ENCODE measurements at places on chromosomes 3 and 15.

- ATAC-seq, result peak; percentile 73
Measured at GRCh38 chr15:70318594-70319465, 221.1 kb upstream of the TLE3 start.

GRCh38 chr3:160006282-160007163, 17.9 kb downstream of the IL12A start:
- peak; percentile 96 for ATAC-seq

DNA sequence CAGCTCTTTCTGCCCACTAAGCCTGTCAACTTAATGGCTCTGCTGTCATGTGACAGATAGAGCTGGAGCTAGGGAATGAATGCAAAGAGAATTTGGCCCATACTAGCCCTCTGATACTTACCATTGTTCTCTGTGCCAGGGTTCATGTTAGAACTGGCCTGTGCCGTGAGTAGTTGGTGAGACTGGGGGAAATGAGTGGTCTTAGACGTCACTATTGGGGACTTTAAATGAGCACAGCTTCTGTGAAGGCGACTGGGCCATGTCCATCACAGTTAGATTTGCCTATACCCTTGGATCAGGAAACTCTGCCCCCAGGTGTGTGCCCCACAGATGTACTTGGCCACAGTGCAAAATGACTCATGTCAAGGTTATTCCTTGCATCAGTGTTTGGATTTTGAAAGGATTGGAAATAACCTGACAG, 124.9 kb downstream of the PTPRG start:
- peak; percentile 25 for ATAC-seq

- no peak for ATAC-seq
Measured at GRCh38 chr15:79948095-79948695, 22.8 kb downstream of the BCL2A1 start.

GRCh38 chr3:194985031-194985578, 285.9 kb downstream of the XXYLT1 start:
- ATAC-seq, result no peak

- no peak for ATAC-seq
Measured at GRCh38 chr3:87336761-87337160, 60.4 kb upstream of the POU1F1 start.

- ATAC-seq, result no peak
Measured at GRCh38 chr3:28791713-28792255, 443.2 kb upstream of the AZI2 start.

GRCh38 chr3:166721466-166721865, 658.6 kb downstream of the ZBBX start:
- ATAC-seq, result no peak

- no peak for ATAC-seq
Measured at GRCh38 chr3:4693620-4694019, 200.5 kb downstream of the ITPR1 start.

DNA sequence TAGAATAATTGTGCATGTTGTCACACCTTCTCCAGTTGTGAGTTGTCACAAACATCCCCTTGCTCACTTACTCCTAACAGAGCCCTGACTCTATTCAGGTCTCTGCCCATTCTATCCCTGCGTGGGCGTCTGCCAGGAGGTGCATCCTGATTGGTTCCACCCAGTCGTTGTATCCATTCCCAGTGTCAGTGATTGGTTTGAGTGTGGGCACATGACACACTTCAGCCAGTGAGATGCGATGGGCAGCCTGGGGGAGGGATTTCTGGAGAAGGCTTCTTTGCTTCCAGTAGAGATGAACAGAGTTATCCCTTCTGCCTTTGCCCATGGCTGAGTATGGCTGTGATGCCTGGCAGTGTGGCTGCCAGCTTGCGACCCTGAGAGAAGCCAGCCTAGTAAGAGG, 18.7 kb downstream of the PXYLP1 start:
- peak; percentile 40 for ATAC-seq

GRCh38 chr3:12463686-12464085, 20.6 kb upstream of the TSEN2 start:
- no peak for ATAC-seq

DNA sequence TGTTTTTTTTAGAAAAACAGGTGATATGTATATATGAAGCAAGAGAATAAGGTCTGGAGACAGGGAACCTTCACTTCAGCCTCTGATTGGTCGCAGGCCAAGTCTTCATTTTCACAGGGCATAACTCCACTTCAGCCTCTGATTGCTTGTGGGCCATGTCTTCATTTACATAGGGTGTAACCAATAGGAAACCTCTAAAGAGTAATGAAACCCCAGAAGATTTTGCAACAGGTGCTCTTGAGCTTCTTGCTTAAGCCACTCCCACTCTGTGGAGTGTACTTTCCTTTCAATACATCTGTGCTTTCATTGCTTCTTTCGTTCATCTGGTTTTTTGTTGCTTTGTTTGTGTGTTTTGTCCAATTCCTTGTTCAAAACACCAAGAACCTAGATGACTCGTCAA, 22.6 kb upstream of the SCG3 start:
- ATAC-seq, result no peak

DNA sequence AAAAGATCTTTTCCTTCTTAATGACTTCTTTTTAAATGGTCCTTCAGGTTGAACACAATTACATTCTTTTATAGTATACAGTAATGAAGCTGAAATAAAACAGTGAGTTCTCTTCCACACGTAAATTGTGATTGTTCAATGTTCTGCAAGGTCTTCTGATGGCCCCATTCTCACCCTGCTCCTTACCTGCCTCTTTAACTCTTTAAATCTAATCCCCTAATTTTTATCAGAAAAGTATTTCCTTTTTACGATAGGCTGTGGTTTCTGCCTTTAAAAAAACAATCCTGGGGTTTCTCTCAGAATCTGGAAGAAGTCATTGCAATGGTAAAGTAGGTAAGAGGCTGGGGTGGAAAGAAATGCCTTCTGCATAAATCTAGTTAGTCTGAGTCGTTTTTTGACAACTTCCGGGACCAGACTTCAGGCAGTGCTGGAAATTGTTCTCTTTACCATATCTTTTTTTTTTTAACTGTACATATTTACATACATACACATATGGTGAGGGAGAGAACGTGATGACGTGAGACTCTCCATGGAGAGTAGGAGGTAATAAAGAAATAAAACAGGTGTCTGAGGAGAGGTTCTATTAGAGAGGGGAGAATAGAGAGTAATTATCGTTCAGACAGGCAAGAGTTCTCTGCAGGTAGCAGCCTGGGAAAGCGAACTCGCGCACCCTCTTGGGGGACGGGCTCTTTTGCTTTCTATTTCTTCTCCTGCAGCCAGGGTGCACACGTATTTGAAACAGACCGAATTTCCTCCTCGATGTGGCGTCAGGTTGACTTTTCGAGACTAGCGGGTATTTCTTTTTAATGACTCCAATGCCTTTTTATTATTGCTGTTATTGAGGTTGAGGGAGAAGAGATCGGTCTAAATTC, at the start of gene SIDT1:
Gene SIDT1 (plus strand): TSS at position 730 of the 872 bp plus-strand sequence. CDS start 467 bp downstream, outside the sequence.
- ATAC-seq, result peak; percentile 78

DNA sequence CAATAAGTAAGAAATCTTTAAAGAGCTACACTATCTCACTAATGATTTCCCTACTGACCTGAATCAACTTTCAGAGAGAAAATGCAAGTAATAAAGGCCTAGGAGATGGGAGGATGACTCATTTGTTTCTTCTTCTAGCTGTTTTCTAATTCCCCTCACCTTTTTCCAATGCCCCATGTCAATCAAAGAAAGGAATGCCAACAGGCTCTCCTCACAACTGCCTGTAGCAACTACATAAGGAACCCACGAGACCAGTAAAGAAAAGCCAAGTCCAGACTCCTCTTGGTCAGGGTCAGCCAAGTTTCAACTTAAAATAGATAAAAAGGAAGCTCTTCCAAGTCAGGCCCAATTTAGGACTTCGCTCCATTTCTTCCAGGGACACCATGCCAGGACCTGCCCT, 201.9 kb downstream of the TNIK start:
- peak; percentile 60 for ATAC-seq

DNA sequence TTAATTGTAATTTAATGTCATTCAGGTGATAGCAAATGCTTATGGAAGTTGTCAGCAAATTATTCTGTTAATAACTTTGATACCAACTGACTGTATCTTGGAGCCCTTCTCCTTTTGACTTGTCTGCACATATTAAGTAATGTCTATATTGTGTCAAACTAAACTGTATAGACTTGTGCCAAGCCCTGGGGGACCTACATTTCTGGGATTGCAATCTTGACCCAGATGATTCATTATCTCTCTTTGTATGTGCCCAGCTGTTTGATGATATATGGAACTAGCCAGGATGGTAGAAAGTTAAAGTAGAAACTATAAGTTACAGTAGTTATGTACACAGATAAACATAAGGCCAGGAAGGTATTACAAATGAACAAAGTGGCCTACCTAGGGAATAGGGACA, 402.8 kb upstream of the RARB start:
- no peak for ATAC-seq

- no peak for ATAC-seq
Measured at GRCh38 chr15:52421029-52421428, 107.7 kb downstream of the MYO5A start.

- ATAC-seq, result no peak
Measured at GRCh38 chr3:30399394-30400181, 206.8 kb upstream of the TGFBR2 start.

DNA sequence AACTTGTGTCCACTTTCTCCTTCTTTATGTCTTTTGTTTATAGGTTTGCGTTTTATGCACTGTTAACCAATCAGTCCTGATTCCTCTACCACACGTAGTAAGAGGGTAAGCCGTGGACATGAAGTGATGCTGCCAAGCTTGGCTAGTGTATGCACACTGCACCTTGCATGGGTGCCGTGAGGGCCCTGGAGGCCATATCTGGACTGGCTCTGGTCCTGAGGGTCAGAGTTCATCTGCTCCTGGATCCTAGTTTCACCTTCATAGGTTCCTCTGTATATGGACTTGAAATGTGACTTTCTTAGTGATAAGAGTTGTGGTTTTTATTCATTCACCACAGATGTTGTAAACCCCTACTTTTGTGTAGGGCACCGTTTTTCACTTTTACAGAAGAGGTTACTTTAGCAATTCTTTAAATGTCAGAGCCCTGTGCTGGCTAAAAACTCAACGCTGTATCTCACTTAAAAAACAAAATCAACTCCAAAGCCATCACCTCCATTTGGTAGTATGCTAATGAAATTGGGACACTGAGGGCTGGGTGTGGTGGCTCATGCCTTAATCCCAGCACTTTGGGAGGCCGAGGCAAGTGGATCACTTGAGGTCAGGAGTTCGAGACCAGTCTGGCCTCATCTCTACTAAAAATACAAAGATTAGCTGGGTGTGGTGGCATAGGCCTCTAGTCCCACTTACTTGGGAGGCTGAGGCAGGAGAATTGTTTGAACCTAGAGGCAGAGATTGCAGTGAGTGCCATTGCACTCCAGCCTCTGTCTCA, 22.9 kb downstream of the SIAH2 start:
- ATAC-seq, result no peak

DNA sequence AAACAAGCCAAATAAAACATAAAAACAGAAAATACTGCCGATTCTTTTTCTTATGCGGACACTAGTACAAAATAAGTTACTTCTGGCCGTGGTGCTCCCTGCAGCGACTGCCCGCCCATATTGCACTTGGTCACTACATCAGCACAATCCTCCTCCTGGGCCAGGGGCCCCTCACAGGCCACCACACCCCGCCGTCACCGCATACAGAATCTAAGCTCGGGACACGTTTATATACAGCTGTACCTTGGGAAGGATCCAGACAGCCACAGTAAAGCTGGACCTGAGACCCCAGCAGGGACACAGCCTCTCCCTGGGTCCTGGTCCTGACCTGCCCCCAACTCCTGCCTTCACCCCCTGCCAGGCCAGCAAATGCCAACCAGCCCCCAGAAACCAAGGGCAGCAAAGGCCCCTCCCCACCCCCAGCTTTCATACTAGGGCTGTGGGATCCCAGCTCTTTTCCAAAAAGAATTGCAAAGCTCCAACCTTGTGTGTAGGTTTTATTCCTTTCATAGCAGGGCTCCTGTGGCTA, 12.9 kb upstream of the DNAJB8 start:
- ATAC-seq, result no peak

- no peak for ATAC-seq
Measured at GRCh38 chr3:88611826-88612326, 462.1 kb downstream of the C3orf38 start.

DNA sequence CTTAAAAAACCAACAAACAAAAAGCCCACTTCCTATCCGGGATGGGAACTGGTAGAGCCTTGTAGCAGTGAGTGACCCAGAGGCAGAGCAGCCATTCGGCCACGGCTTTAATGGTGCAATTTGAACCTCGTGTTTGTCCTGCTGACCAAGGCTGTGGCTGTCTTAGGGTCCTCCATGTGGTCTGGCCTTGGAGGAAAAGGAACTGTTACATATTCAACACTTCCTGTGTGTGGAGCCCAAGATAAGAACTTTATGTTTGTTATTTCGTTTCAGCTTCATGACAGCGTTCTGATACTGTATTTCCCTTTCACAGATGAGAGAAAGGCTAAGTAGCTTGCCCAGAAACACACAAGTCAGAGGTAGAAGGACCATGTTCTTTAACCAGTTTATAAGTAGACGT, 269.8 kb downstream of the SV2B start:
- no peak for ATAC-seq

DNA sequence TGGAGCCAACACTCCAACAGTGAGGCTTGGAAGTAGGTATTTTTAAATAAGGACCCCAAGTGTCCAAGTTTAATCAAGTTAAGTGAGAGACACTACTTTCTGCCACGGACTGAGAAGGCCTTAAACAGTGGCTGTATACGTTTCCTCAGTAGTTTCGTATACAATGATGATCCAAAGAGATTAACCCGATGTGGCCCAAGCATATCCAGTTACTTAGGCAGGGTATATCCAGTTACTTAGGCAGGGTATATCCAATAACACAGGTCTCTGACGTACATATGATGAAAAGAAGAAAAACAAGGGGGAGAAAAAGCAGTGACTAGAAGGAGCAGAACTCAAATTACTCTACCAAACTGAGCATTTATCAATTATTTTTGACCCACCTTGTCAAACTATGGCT, 591.4 kb downstream of the FOXP1 start:
- peak; percentile 35 for ATAC-seq

DNA sequence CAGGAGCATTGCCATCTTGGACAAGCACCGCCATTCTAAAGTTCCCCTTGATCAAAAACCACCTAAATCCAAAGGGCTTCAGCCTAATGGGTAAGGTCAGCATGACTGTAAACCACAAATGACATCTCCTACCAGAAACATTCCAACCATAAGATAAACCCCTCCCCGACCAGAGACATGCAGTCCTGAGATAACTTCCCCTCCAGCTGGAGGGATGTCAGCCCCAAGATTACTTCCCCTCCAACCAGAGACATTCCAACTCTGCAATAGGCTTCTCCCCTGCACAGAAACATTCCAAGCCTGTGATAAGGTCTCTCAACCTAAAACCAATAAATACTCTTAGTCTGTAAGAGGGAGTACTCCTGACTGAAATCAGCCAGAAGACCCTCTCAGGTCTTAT, 62.7 kb upstream of the DNAJC19 start:
- no peak for ATAC-seq

DNA sequence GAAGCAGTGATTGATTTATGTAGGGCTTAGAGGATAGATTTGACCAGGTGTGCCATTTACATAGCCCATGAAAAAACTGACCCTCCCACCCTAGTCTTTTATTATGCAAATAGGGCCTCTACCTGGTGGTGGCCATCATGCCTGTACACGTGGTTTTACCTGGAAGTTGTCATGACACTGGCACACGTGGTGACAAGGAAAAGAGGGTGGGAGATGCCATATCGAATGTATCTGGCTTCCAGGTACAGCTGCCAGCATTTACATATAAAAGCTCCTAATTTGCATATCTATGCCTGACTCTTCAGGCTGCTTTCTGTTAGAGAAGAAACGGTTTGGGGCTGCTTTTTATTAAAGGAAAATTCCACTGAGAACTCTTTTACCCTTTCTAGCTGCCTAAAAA, 35.0 kb upstream of the DNAJC13 start:
- no peak for ATAC-seq

GRCh38 chr3:79461129-79461792, 306.5 kb downstream of the ROBO1 start:
- peak; percentile 86 for ATAC-seq

- ATAC-seq, result no peak
Measured at GRCh38 chr3:154294016-154294415, 30.3 kb downstream of the DHX36 start.

Measured in SK-N-SH treated with all-trans-retinoic acid at 6 μM for 48 hours (cell line).